NCI-H1930 (cell line): ENCODE measurements at places on chromosomes 7 and 10.

DNA sequence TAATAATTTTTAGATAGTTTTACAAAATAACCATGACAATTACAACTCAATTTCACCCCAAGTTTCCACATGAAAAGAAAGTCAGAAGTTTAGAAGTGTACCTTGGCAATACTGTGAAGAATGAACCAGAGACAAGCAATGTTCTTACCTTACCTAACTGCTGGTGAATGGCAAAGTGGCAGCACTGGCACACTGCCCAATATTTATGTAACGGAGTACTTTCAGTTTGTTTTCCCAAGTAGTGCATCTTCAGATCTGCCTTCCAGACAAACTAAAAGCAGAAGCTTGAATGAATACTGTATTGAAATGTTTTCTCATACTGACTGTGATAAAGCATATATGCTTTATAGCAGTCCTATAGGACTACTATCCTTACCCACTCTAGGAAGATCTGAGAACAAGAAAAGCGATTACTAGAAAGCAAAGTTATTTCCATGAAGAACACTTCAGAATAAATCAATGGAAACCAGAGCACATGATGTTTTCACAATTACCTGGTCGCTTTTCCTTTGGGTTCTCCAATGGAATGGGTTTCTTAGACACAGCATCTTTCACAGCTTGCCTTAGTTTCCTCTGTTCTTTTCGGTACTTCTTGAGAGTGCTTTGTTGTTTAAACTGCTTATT is 1.5 kb downstream of the NOC3L start:
- DNase-seq = no peak

- DNase-seq = no peak
Measured at GRCh38 chr7:92333866-92334265, 88.1 kb downstream of the ANKIB1 start.

- DNase-seq = no peak
Measured at GRCh38 chr10:30499816-30500215, 65.8 kb downstream of the MAP3K8 start.

- DNase-seq = no peak
Measured at GRCh38 chr10:62614389-62615157, 189.9 kb upstream of the ADO start.

DNA sequence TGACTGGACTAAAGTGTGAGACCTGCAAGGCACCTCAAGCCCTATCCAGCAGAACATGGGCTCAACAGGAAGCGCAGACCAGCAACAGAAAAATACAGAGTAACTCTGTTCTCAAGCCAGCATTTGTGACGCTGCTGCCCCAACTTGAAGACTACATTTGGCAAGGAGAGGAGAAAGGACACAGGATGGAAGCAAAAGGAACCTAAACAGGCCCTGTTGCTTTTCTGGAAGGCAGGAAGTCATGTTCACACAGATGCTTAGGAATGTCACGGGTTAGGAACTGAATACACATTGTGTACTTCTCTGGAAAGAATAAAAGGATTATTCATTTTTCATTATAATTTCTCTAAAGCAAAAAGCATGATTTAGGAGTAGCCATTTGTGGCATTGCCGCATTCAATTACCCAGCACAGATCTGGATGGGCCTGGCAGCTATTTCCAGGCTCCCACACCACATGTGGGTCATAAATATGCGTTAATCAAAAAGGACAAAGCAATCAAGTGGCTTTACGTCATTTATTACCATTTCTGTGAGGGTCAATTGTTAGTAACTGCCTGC is 19.8 kb upstream of the TOMM7 start:
- no peak for DNase-seq

GRCh38 chr10:5659702-5660528 is 6.5 kb downstream of the ASB13 start:
- DNase-seq = no peak

DNA sequence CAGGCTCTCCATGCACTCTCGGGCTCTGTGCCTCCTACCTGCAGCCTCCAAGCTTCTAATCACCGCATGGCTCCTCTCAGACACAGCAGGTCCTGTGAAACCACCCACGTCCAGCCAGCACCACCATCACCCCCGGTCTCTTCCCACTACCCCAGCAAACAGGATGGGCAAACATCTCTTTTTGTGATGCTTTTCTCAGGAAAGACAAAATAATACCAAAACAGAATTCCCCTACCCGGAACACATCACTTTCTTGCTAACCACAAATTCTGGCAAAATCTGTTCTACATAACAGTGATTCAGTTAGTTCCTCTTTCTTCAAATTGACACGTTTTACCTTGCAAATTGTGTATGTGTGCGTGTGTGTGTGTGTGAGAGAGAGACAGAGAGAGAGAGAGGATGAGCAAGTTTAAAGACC is 6.5 kb downstream of the SNX8 start:
- no peak for DNase-seq

GRCh38 chr10:34911661-34912205 is 96.6 kb upstream of the PARD3 start:
- DNase-seq = no peak

DNA sequence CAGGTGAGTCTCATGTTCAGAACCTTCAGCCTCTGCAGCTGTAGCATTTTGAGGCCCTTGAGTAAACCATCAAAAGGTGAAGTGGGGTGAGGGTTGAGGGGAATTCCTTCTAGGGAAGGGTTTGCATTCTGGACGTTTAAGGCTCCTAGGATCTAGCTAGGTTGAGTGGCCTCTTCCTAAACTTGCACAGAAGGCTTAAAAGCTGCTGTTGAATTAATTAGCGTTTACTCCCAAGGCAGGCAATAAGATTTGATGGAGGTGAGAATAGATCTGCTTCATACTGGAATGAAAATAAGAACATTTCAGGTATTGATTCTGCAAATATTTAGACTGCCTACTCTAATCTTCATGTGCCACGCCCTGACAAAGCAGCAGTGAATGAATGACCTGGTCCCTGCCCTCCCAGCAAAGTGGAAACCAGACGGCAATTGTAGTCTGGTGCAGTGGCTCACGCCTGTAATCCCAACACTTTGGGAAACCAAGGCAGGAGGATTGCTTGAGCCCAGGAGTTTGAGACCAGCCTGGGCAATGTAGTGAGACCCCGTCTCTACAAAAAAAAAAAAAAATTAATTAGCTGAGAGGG is 11.4 kb upstream of the KPNA7 start:
- no peak for DNase-seq

GRCh38 chr10:43410345-43410744 is 1.4 kb upstream of the HNRNPF start:
- no peak for DNase-seq

GRCh38 chr7:150716368-150716767 is at the start of gene GIMAP1:
TSS of gene GIMAP1 (plus strand) at chr7:150716613. CDS start at chr7:150719048, 2,435 bp downstream.
- DNase-seq = no peak

GRCh38 chr7:13411636-13412035 is 577.8 kb downstream of the ETV1 start:
- DNase-seq = no peak

DNA sequence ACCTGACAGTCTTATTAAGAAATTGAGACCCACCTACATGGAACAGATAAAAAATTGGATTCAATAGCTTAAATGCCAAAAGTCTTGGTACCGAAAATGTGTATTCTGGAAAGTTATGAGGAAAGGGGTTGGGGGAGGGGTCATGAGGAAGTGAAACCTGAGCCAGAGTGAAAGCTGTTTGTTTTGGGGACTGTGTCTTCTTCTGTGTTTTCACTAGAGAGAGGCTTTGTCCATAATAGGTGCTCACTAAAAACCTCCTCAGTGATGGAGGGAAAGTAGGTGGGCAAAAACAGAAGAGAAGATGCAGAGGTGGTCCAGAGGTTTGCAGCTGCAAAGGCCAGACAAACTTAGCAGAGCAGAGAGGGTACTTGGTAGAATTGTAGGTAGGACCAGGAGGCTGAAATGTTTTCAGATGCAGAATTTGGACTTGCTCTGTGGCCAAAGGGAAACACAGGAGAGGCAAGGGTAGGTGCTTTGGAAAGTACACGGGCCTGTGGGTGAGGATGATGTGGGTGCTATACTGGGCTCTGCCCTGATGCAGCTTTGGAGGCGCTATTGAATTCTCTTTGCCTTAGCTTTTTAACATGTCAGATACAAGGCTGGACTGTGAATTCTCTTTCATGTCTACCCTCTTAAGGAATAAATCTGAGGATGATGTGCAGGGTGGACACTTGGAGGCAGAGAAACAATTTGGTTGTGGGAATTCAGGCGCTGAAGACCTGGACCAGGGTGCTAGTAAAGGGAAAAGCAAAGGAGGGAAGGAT is 254.6 kb downstream of the PTEN start:
- DNase-seq = no peak

DNA sequence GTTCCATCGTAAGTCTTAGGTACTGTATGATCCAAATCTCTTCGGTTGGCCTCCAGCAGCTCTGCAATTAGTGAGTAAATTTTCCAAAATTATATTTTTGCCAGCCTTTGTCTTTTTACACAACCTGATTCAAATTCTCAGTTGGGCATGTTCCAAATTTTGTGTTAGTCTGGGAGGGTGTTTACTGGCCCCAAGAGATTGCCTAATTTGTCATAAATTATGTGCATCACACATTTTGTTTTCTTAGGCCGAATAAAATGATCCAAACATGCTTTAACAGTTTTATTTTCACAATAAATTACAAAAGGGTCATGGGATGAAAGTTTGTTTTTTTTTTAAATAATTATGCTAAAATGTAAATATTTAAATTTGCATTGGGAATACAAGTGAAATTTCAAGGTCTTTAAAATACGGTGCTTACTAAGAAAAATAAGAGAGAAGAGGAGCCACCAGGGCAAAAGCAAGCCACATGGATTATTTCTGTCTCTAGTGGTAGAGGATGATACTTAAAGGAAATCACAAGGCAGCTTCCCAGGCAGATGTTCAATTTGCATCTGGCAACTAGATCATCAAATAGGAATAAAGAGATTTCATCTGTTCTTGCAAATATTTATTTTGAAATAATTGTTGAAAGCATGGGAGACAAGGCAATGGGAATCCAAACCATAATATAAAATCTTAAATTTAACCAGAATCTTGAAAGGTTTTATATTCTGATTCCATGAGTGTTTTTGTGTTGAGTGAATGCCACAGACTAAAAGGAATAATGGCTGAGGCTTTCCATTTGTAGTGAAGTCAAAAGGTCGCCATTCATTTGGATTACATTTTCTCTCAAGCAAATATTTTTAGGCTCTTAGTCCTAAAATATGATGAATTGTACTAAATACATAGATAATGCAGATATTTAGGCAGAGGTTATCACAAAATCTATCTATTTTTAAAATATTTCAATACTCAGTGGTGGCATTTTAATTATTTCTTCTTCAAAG is 111.1 kb downstream of the MDFIC start:
- DNase-seq = no peak

DNA sequence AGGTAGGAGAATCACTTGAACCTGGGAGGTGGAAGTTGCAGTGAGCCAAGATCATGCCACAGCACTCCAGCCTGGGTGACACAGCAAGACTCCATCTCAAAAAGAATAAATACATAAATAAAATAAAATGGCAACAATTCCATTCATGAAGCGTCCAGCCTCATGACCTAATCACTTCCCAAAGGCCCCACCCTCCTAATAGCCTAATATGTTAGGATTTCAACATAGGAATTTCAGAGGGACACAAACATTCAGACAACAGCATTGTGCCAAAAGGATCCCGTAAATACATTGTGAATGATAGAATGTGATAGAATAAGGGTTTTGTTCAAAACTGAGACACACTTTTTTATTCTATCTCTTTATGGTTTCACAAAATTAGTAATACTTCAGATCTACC is 90.3 kb downstream of the FAM107B start:
- DNase-seq = no peak

GRCh38 chr7:52197221-52197620 is 838.2 kb upstream of the POM121L12 start:
- DNase-seq = no peak

- peak; percentile 72 for DNase-seq
Measured at GRCh38 chr7:2157473-2158279, 75.1 kb downstream of the MAD1L1 start.

GRCh38 chr7:21617513-21617912 is 74.7 kb downstream of the DNAH11 start:
- no peak for DNase-seq

- no peak for DNase-seq
Measured at GRCh38 chr10:82190432-82191260, 315.7 kb downstream of the NRG3 start.

DNA sequence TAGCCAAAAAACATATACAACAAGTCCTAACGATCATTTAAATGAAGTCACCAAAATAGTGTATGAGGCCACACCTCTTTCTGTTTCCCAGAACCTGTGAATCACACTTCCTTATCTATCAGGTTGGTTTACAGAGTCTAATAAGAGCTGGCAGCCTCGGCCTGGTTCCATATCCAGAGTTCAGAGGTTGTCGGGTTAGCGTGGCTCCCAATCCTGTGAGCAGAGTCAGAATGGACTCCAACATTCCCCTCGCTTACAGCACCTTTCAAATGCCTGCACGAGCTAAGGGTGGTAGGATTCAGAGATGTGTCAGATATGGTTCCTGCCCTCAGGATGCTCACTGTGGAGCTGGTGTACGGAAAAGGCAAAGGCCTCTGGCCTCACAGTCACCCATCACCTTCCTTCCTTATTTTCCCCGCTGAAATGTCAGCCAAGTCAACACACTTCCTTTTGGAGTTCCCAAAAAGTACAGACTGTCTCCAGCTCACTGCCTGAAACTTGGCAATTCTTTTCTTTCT is 6.0 kb downstream of the IL15RA start:
- DNase-seq = no peak

DNA sequence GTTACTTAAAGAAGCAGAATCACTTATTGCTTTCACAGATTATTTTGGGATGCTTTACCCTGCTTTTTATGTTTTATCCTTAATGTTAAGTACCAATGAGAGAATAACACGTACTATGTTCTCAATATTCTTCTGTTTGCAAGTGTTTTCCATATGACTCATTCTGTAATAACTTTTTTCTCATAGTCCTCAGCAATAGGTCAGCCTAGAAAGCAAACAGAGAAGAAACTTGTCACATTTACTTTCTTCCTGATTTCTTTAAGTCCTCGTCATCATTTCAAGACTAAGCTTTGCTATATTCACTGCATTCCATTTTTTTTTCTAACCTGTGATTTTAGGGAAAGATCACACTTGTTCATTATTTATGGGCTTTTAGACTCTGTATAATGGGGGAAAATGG is 6.8 kb upstream of the AGR2 start:
- DNase-seq = no peak

DNA sequence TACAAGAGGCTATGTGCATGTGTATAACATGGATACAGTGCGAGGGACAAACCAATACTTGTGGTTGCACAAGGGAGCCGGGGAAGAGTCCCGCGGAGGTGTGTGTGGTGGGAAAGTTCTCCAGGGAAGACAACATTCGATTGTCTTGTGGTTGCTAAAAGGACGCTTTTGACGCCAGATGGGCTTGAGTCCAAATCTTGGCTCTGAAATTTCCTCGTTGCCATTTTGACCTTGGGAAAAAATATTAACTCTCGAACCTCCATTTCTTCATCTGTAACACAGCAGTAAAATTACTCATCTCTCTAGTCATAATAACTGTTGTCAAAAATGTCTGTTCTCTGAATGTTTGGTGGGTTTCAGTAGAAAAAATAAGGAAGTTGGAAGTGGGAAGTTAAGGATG is 16.5 kb downstream of the PLXDC2 start:
- no peak for DNase-seq

DNA sequence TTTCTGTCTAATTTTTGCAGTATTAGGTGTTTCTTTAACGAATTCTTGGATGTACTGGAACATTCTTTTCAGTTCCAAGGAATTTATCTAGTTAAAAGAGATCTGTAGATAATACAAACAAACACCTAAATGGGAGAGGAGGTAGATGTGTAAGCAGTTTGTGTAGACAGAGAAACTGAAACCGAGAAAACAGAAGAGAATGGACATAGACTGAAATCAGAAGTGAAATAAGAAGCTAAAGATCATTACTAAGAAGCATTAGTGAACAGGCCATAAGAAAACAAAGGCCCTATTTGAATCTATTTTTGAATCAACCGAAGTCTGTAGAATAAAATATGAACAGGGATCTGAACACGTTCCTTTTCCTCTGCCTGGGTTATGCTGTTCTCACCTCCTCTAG is 26.5 kb upstream of the TMEM229A start:
- no peak for DNase-seq
